ENCODE measurements at places on chromosomes 4 and X. TPM values are rescaled to one million over a fixed set of nuclear protein-coding genes. Genes with fewer than 3 reads are reported as not detected.

- DNase-seq = no peak
Observed at GRCh38 chrX:9942086-9942485, 25.1 kb upstream of the CLDN34 start.

DNA sequence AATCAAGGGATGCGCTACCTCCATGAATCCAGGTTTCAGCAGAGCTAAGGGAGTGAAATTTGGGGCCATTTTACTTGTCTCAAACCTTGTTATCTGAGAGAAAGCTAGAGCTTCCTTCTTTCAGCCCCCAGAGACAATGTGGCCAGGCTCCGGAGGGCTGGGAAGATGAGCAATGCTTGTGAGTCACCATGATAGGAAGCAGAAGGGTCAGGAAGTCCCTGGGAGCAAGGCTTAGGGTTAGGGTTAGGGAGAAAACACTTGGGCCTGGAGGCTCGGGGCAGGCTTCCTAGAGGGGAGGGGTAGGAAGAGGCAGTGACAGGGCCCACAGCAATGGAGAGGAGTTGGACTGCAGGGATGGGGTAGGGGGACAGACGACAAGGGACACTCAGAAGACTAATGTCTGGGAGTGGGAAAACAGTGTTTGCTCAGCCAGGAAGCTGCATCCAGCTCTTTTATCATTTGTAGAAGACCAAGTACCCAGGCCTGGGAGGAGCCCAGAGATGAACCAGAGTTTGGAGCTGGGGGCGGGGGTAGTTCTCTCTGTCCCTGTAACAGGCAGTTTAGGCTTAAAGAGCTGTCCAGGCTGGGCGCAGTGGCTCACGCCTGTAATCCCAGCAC, 16.4 kb upstream of the PORCN start:
- no peak for DNase-seq

The CLNK gene
- total RNA-seq = not detected

The OPHN1 gene
- 8.8 TPM for total RNA-seq

The JCHAIN gene
- total RNA-seq = 0.36 TPM

The TECRL gene
- not detected for total RNA-seq

The STAG2 gene
- total RNA-seq = 94.5 TPM
